CD4-positive, alpha-beta T cell (primary cell): ENCODE measurements at places on chromosomes 5 and 9.

GRCh38 chr5:150085191-150085912 is 1.0 kb downstream of the CSF1R start:
- peaks cover 14% of the 10 kb centered on the region for H3K27me3 ChIP-seq
- no peak for DNase-seq
- H3K36me3 ChIP-seq, result no peaks in the 10 kb centered on the region
- peak overlapping the region; percentile 36 for H3K4me3 ChIP-seq

GRCh38 chr5:56693220-56693579 is 122.1 kb upstream of the MAP3K1 start:
- no peaks in the 10 kb centered on the region for H3K36me3 ChIP-seq
- H3K27me3 ChIP-seq, result no peaks in the 10 kb centered on the region
- no peak for DNase-seq
- H3K4me3 ChIP-seq, result no peak overlapping the region
- no peak overlapping the region for H3K27ac ChIP-seq

DNA sequence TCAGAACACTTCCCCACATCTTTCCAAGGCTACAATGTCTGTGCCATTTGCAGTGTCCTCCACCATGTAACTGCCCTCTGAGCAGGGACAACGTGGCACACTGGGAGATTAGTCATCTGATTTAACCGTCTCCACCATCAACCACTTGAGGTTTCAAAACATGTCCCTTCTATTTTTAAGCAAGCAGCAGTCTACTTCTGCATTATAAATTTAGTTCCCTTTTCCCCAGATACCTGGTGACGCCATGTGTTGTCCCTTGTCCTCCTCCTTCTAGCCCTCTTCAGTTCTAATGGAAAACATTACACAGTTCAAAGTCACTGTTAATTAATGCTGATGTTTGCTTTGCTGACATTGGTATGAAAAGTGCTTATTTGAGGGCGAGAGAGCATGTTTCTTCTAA is 52.8 kb downstream of the ATP10B start:
- H3K27me3 ChIP-seq, result no peaks in the 10 kb centered on the region
- DNase-seq, result no peak
- H3K4me3 ChIP-seq, result no peak overlapping the region

DNA sequence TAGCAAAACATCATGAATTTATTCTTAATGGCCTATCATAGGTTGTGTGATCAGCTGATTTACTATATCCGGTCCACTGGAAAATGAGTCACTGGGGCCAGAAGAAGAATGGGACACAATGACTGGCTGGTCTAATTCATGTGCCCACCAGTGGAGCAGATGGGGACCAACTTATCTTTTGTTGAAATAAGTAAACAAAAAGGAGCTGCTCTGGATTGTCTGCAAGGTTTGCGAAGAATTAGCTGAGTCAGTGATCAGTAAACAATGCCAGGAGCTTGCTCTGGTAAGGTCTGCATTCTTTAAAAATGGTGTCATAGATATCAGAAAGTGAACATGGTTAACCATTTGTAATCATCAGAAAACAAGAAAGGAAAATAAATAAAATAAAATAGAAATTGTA is 128.0 kb downstream of the RASEF start:
- H3K27ac ChIP-seq, result no peak overlapping the region
- no peaks in the 10 kb centered on the region for H3K27me3 ChIP-seq
- no peak for DNase-seq

- H3K27me3 ChIP-seq, result peaks cover 4% of the 10 kb centered on the region
- no peaks in the 10 kb centered on the region for H3K36me3 ChIP-seq
- H3K27ac ChIP-seq, result no peak overlapping the region
- H3K4me3 ChIP-seq, result no peak overlapping the region
Observed at GRCh38 chr9:129574911-129575585, 45.9 kb downstream of the C9orf50 start.
